ENCODE measurements at places on chromosomes 13 and 19. TPM values are rescaled to one million over a fixed set of nuclear protein-coding genes. Genes with fewer than 3 reads are reported as not detected.

DNA sequence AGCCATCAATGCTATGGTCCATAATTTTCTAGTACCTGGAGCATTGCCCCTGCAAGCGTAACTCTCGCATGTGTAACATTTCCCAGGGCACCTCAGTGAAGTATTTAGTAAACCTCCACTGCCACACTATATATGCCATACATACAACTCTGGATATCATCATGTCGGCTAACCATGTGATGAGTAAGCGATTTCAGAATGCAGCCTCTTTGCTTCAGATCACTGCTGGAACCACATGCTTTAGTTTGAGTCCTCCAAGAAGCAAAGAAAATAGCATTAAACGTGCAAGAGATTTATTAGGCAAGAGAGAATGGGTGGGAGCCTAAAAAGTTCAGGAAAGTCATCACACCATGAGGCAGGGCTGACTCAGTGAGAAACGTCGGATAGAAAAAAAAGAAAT, 635.6 kb upstream of the SLITRK5 start:
- no peak for DNase-seq

DNA sequence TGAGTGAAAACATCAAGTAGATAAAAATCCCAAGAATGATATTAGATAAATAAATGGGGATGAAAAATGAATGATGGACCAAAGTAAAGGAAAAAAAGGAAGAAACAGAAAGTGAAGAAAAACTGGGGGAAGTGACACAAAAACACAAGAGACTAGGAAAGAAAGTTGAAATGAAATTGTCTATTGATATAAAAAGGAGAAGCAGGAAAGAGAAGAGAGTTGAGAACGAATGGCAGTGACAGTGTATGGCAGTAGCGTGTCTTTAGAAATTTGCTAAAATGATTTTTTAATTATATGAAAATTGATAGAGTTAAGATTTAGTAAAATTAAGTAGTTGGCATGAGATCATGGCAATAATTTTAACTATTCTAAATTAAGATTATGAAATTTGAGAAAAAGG, 36.3 kb upstream of the SGCG start:
- no peak for DNase-seq

DNA sequence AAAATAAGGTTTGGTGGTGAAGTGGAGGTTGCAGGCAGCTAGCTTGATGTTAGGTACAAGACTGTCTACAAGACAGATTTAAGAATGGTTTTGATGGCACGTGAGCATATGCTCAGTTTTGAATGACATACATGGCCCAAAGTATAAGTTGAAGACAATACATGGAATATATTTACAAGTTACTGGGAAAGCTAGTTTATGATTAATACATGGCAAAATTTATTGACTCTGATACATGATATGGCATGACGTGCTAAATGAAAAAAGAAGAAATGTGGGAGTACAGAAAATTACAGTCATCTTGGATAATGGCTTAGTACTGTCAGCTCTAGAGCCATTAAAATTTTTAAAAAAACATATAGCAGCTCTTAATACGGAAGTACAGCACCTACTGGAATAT, 4.4 kb downstream of the KLF5 start:
- DNase-seq = no peak

Gene ZMYM5
- 18.7 TPM for total RNA-seq
